ENCODE measurements at places on chromosomes 7 and 10.

DNA sequence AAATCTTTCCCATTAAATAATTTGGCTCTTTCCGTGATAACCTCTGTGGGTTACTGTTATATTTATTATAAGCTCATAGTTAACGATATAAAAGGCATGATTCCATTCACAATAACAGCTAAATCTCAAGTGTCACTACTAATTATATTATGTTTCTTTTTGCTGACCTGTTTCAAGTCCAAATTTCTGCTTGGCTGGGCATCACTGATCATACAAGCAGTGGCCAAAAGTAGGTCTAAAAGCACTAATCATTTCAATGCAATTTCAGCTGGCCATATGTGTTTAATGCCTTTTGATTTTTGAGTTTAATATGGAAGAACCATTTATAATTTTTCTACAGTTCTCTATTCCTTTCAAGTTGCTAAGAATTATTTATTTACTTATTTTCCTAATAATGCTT lies 110.7 kb downstream of the SEMA3A start:
- no peak for DNase-seq

DNA sequence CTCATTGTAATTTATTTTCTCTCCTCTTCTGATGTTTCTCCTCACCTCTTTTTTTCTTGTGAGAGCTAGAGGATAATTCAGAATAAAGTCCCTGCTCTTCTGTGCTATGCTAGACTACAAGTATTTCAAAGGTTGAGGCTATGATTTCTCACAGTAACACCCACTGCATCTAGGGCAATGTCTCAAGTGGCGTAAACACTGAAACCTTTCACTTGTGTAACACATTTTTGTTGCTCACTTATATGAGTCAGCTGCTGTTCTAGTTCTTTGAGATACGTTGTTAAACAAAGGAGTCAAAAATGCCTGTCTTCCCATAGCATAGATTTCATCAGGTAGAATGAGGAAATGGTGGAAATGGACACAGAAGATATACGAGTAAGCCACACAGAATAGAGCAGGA lies 305.1 kb upstream of the PITRM1 start:
- DNase-seq = no peak

- DNase-seq = no peak
Measured at GRCh38 chr10:9172276-9172675, 1117.8 kb downstream of the GATA3 start.

- no peak for DNase-seq
Measured at GRCh38 chr7:80318081-80318480, 183.4 kb downstream of the GNAI1 start.

GRCh38 chr7:102050864-102051460 lies 233.5 kb downstream of the CUX1 start:
- no peak for DNase-seq

DNA sequence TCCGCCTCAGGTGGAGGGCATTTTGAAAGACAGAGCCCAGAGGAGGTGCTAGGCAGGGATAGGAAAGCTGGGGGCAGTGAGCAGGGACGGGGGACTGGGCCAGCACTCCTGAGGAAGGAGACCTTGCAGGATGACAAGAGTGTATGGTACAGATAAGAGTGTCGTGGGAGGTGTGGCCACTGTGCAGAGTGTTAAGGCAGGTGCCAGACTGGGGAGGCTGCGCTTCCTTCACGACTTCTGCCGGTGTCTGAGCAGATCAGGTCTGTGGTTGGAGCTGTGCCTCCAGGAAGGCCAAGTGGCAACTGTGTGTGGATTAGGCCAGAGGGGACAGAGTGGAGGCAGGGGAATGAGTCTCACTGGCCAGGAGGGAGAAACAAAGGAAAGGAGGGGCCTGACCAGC lies 161.7 kb downstream of the HIBADH start:
- no peak for DNase-seq

DNA sequence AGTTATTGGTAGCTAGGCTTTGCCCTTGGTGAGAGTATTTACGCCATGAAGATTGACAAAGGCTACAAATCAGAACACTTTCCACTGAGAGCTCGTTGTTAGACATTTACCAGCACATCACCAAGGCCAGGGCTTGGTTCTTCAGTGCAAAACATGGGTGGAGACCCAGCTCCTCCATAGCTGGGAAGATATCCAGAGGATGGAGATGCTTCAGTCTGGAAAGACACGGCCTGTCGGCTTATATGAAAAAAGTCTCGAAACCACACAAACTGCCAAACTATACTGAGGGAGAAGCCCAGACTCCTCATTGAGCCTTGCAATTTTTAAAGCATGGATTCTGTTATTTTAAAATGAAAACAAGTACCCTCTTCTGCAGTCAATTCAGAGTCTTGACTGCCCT lies 83.4 kb upstream of the ANLN start:
- no peak for DNase-seq

All from stimulated activated CD8-positive, alpha-beta memory T cell treated with anti-CD3 and anti-CD28 coated beads, Interleukin-4, amount 100 ng/mL, for 4 hours (primary cell).